Femur (tissue), 1 donor: ENCODE measurements at places on chromosomes 6 and 20.

GRCh38 chr6:53527249-53527765 is 17.6 kb downstream of the GCLC start:
- DNase-seq, result no peak

- DNase-seq, result no peak
Observed at GRCh38 chr6:53466257-53466656, 78.6 kb downstream of the GCLC start.

DNA sequence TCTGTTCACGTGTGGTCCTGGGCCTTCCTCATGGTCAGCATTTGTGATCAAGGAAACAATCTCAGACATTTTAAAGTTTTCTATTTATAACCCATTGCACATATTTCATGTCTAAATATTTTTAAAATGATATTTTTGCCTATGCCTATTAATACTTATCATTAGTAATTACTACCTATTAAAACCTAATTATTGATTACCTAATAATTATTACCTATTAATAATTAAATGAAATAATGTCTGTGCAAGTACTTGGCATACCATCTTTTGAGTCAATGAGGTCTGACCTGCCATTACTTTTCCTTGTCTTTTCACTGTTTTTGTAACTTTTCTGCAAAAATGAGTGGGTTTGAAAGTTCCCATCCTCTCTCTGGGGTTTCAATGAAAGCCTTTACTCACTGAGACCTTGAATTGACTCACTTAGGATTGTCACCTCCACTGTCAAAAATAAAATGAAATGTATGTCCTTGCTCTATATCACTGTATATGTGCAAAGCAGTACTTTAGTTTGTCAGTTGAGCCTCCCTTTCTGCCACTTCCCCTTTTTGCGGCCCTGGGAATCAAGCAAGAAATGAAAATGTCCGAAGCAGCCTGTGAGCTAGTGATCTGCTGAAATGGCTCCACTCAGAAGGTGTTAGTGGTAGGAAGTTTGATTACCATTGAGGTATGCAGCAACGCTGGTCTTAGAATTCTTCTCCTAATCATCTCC is 87.8 kb downstream of the L3MBTL3 start:
- no peak for DNase-seq

DNA sequence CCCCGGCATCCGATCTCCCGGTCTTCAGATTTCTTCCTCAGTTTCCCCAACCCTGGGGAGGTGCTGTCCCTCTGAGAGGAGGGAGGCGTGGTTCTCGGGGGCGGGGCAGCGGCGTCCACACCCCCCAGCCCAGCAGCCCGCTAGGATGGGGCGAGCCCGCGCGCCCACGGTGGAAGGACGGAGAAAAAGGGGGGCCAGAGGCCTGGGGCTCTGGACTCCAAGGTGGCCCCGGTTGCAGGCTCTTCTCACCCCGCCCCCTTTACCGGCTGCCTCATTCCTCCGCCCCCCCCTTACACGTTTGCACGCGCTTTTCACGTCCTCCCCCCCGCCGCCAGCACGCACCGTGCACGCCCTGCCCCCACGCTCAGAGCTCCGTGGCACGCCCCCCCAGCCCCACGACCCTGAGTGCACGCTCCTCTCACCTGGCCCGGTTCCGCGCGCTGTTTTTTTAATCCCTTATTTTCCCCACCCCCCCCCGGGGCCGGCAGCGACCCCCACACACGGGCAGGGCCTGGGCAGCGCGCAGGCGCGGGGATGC is 402 bp downstream of the ZBTB12 start:
- peak; percentile 74 for DNase-seq

GRCh38 chr6:170522565-170523183 is 30.4 kb downstream of the PSMB1 start:
- peak; percentile 30 for DNase-seq

- no peak for DNase-seq
Observed at GRCh38 chr6:44471271-44471981, 83.9 kb downstream of the CDC5L start.

DNA sequence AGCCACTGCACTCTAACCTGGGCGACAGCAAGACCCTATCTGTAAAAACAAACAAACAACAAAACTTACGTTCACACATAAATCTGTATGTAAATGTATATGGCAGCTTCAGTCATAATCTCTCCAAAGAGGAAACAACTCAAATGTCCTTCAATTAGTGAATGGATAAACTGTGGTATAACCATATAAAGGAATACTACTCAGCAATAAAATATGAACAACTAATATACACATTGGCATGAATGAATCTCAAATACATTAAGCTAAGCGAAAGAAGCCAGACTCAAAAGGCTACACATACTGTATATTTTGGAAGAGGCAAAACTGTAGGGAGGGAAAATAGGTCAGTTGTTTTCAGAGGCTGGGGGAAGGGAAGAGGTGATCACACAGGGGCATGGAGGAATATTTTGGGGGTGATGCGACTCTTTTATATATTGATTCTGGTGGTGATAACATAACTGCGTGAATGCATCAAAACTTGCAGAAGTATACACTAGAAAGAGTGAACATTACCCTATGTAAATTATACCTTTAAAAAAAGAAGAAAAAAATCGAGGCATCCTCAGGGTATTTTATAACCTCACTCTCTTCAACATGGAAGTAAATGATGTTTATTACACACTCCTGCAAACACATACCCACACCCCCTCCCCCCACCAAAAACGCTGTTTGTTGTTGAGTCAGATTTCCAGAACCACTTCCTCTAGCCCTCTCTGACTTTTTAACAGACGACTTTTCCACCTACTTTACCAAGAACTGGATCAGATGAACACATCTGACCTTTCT is 115.2 kb upstream of the RNF24 start:
- no peak for DNase-seq

DNA sequence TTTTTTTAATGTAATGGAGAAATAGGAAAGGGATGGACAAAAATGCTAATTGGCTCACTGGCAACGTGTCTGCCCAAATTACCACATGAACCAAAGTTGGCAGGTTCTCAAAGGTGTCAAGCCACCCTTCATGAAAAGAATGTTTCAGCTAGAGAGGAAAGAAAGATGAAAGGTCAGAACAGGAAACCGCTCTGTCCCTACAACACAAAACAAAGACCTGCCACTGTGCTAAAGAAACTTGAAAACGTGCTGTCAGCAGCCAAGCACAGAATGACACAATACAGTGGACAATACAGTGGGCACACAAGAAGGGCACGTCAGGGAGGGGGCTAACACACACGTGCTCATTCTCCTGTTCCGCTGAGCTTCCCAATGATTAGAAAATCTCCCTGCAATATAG is 4.9 kb downstream of the PREP start:
- DNase-seq, result no peak

GRCh38 chr6:15824811-15825210 is 162.0 kb upstream of the DTNBP1 start:
- no peak for DNase-seq

DNA sequence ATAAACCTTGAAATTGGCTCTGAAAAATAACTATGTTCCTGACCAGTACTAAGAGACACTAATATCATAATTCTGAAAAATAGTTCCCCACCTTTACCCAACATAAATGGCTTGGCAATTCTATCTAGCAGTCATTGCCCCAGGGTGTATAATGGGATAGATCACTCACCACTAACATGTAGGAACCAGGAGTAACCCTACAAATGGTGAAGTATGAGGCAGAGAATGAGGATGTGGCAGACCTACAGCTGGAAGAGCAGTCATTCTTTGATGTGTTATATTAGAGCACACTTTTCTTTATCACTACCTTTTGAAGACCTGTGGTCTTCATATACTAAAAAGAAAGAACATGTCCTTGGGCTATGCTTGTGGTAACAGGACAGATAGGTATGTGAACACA is 136.5 kb upstream of the SYNDIG1 start:
- no peak for DNase-seq

DNA sequence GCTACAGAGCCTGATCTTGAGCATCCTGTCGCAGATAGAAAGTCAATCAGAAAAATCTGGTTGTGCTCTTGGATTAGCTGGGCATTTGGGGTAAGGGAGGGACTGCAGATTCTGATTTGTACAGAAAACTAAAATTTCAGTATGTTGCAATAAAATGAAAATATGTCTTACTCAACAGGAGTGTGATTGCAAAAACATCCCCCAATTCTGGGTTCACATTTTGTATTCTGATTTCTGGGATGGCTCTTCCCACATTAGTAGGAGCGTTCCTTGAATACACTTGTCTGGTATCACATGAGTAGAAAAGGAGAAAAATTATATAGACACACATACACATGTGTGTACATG is 40.5 kb downstream of the PANK2 start:
- DNase-seq, result no peak

GRCh38 chr6:11460837-11461661 is 76.5 kb upstream of the TMEM170B start:
- no peak for DNase-seq

- DNase-seq, result no peak
Observed at GRCh38 chr6:1435806-1436205, 46.4 kb downstream of the FOXF2 start.

- DNase-seq, result no peak
Observed at GRCh38 chr6:147999001-147999540, 343.6 kb upstream of the SASH1 start.

GRCh38 chr6:28922821-28923317 is 916 bp downstream of the TRIM27 start:
- peak; percentile 69 for DNase-seq

GRCh38 chr6:113317891-113318574 is 539.1 kb upstream of the MARCKS start:
- DNase-seq, result no peak

DNA sequence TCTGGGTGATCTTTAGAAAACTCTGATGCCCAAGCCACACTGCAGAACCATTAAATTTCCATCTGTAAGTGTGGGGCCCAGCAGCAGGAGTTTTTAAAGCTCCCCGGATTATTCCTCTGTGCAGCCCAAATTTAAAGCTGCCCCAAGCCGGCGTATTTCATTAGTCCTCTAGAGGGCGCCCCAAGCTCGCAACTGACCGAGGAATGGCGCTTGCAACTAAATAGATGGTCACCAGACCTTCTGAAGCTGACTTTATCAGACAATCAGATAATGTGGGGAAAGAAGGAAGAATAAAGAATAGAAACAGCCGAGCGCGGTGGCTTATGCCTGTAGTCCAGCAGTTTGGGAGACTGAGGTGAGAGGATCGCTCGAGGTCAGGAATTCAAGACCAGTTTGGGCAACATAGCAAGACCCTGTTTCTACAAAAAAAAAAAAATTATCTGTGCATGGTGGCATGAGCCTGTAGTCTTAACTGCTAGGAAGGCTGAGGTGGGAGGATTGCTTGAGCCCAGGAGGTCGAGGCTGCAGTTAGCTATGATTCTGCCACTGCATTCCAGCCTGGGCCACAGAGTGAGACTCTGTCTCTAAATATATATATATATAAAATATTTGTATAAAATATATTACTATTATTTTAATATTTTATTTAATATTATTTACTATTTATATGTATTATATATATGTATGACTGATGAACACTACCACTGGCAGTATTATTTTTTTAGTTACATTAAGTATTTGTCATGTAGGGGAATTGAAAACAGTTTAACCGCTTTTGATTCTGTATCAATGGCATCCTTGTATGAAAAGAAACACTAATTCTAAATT is 56.0 kb downstream of the OTOR start:
- DNase-seq, result peak; percentile 70

- DNase-seq, result peak; percentile 49
Observed at GRCh38 chr6:11975353-11975977, 36.6 kb upstream of the HIVEP1 start.

GRCh38 chr20:43549416-43550065 is 9.3 kb upstream of the SGK2 start:
- DNase-seq, result no peak

DNA sequence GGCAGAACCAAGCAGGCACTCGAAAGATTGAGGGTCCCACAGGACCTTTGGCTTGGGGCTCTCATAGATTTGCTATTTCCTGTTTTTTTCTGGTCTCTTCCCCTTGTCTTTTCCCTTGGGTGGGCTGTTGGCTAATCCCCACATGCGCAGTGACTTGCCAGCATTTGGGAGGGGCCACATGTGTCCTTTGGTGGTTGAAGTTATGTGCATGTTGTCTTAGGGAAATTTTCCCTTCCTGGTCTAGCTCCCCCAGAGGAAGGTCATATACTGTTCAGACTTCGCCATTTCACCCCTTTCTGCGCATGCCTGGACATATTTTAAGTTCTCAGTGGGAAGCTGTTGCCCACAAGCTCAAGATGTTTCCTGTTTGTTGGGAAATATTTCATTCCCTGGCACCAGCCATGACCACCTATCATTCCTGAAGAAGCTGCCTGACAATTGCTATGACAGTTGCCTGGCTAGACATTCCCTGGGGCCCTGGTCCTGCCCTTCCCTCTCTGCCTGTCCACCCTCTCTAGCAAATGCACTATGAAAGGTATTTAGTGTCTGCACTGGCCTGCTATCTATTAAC is 156.2 kb upstream of the THBS2 start:
- DNase-seq, result no peak

GRCh38 chr20:64152906-64153305 is 11.3 kb upstream of the MYT1 start:
- no peak for DNase-seq

DNA sequence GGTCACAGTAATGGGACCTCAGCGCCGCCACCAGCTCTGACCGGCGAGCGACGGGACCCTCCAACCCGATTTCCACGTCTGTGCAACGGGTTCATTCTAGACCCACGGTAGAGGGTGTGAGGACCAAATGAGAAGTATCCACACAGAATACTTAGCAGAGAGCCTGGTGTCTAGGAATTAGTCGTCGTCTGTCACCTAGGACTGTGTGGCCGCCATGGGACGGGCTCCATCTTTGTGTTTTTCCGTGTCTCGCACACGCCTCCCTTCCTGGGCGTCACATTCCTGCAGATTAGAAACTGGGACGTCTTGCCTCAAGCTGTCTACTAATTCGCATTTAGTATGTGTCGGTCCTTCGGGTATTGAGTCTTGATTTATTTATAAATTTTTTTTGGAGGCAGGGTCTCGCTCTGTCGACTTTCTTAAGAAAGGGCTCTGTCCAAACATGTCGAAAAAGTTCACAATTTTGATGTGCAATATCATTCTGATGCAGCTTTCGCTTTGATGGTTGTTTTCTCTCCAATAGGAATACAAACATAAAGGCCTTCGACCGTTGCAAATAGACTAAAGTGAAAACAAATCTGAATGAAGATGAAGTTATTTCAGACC is 563 bp downstream of the MGME1 start:
- peak; percentile 40 for DNase-seq

- DNase-seq, result no peak
Observed at GRCh38 chr6:151349651-151350270, 41.6 kb downstream of the ZBTB2 start.

GRCh38 chr6:20292905-20293304 is 80.6 kb upstream of the MBOAT1 start:
- DNase-seq, result no peak

DNA sequence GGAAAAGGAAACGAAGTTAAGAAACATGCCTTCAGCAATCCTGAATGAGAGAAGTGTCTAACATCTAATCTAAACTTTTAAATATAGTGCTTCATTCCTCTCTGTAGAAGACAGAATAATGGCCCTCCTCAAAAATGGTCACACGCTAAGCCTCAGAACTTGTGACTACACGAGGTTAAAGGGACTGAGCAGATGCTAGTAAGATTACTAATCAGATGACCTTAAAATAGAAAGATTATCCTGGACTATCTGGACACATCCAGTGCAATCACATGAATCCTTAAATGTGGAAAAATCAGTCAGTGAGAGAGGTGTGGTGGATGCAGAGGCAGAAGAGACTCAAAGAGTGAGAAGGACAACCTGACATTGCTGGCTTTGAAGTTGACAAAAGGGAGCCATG is 126.1 kb downstream of the TBX18 start:
- no peak for DNase-seq
